Caudate nucleus (tissue), 63 donors: ENCODE measurements at places on chromosomes 1 and 21.

DNA sequence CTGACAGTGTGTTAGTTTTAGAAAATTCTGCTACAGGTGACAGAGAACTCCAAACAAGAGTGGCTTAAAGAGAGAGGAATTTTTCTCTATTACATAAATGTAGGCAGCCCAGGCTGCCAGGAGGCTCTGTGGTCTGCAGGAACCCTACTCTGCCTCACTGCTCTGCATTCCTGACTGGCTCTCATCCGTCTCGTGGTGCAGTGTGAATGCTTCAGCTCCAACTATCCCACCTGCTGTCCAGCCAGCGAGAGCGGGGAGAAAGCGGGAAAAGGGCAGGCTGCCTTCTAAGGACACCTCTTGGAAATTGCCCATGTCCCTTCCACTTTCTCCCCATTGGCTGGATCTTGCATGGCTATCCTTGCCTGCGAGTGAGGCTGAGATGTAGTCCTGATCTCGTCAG, 131.3 kb downstream of the PEX14 start:
- DNase-seq = no peak

GRCh38 chr1:25028587-25028906, 98.5 kb upstream of the RUNX3 start:
- DNase-seq = no peak

- DNase-seq = no peak
These were observed 362.4 kb upstream of the PKN2 start for GRCh38 chr1:88321706-88322105.

- DNase-seq = no peak
These were observed 55.2 kb downstream of the YARS1 start for GRCh38 chr1:32761936-32762335.

DNA sequence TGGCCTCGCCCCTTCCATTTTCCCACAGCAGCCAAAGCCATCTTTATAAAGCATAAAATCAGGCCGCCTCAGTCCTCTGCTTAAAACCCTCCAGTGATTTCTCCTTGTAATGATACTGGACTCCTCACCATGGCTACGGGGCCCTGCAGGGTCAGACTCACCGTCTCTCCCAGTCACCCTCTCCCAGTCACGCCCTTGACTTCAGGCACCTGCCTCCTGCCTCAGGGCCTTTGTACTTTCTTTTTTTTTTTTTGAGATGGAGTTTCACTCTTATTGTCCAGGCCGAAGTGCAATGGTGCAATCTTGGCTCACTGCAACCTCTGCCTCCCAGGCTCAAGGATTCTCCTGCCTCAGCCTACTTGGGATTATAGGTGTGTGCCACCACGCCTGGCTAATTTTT, 47.8 kb downstream of the PIK3CD start:
- no peak for DNase-seq

DNA sequence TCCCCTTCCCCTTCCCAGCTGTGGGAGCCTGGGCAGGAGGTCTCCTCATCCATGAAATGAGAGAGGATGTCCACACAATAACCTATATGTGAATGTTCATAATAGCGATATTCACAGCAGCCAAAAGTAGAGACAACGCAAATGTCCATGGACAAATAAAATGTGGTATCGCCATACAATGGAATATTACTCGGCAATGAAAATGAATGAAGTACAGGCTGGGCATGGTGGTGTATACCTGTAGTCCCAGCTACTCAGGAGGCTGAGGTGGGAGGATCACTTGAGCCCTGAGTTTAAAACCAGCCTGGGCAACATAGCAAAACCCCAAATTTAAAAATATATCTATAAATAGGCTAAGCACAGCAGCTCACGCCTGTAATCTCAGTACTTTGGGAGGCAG, 12.9 kb downstream of the ADPRS start:
- DNase-seq = no peak

DNA sequence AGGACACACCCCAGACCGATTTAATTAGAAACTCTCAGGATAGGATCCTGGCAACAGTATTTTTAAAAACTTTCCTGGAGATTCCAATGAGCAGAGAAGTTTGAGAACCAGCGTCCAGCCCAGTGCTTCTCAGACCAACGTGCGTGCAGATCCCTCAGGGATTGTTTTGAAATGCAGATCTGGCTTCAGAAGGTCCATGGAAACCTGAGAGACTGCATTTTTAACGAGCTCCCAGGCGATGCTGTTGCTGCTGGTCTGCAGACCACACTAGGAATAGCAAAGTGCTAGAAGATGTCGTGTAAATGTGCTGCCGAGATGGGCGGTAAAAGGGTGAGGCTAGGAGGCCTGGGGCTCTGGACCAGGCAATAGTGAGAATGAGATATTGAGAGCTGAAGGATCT, 18.4 kb upstream of the CASQ1 start:
- DNase-seq = no peak

DNA sequence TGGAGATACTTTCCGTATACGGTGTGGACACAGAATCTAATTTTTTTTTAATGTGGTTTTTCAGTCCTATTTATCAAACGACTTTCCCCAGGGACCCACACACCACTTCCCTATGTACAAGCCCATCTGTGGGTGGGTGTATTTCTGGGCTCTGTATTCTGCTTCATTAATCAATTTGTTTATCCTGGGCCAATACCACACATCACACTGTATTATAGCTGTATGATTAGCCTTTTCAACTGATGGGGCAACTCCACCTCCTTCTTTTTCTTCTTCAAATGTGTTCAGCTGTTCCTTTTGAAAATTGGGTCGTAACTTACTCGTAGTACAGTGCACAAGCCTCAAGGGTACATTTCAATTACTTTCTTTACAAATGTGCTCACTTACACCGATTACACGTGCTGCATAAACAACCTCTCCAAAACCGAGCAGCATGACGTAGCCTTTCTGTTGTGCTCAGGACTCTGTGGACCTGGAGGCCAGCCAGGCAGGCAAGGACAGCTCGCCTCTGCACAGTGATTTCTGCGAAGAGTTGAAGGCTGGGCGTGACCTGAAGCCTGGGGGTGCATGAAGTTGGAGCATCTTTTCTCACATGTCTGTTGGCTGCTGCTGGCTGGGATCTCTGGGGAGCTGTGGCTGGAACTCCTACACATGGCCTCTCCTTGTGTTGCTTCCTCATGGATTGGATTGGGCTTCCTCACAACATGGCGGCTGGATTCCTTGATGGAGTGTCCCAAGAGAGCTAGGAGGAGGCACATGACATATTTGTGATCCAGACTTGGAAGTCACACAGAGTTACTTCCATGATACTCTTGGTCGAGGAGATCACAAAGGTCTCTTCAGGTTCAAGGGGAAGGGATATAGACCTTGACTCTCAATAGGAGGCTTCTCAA, 126.5 kb downstream of the CRYAA start:
- DNase-seq = no peak

GRCh38 chr1:218525031-218525430, 179.9 kb downstream of the TGFB2 start:
- no peak for DNase-seq

DNA sequence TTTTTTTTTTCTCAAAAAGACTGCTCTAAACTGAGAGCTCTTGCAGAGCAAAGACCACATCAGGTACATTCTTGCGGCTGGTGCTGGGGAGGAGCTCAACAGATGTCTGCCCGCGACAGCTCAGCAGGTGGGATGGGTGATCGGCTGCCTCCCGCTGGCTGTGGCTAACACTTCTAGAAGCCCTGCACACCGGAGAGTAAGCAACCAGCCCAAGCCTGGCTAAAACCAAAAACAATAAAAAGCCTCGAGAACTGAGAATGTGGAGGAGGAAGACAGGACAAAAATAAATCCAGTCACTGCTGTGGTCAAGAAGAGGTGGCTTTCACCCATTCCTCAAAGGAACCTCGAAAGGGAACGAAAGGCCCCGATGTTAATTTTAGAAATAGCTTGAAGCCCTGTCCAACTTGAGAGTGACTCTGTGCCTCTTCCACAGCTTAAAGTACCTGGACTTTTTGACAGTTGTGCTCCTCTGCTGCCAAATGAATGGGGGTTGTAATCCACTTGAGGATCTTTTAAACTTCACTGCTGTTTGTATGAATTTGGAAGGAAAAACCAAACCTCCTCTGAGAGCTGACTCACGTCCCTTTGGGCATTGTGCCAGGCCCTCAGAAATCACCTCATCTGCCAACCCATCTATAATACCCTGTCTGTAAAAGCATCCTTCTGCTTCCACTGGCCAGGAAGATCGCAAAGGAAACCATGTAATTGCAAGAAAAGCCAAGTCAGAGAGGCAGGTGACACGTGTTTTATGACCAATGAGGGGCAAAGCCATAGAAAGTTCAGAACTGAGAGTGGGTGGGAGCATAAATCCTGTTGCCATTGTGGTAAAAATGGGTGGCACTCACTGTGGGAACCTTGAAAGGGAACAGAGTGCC, 78.6 kb downstream of the KCNN3 start:
- no peak for DNase-seq

DNA sequence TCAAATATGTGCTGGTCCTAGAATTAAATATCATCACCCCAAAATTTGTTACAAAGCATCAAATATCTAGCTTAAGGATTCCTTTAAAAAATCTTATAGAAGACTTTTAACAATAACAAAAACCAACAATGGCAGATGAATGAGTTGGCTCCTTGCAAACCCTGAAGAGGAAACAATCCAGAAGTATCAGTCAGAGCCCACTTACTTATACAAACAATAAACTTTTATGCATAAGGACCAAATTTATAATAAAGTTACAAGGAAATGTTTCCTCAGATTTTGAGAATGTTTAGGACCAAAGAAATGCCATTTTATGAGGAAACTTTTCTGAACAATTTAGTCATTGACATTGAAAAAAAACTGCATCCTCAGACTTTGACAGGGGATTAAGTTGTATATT, 52.7 kb downstream of the LPAR3 start:
- no peak for DNase-seq

- DNase-seq = no peak
These were observed 206.8 kb downstream of the LYPLAL1 start for GRCh38 chr1:219380463-219380862.

DNA sequence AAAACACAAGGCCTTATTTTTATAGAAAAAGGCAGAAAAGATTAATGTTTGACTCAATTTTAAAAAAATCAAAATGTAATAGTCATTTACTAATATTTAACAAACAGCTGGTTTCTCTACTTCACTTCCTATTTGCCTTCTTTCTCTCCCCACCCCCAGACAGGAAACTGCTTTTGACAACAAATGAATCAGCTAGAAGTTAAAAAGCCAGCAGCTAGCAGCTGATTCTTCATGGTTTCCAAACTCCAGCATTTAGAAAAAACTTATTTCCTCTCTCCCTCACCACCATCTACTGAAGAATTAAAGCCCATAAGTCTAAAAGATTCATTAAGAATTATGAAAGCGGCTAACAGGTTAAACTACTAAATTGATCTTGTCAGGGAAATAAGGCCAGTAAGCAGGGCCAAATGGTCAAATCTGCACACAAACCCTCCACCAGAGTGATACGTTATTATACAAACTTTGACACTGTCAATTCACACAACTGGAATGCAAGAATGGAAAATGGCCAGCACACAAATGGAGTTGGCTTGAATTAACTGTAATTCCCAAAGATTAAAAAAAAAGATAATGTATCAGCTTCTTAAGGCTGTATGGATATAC, 4.0 kb downstream of the WDR26 start:
- no peak for DNase-seq

GRCh38 chr1:205240118-205240517, 12.4 kb downstream of the TMCC2 start:
- DNase-seq = no peak

DNA sequence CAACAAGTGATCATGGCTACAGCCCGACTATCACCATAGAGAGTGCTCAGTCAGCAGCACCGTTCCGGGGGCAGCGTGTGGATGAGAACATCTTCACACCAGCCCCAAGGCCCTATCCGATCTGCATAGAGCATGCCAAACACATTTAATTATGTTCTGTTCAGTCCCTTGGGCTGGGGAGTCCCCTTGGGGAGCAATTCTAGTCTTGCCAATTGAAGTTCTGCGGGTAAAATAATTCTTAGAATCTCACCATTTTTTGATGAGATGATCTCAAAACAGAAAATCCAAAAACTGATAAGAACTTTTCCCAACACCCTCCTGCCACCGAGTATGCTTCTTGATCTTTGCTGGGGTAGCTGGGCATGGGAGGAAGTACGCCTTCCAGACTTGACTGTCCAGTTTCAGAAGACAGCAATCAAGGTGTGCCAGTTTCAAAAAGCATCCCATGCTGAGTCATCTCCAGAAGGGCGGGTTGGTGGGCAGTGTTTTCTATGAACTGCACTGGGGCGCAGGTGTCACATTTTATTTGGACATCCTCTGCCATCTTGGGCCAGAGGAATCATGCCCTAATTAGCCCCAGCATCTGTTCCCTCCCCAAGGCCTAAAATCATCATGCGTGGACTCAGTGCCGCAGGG, 20.8 kb upstream of the PTPRF start:
- no peak for DNase-seq

DNA sequence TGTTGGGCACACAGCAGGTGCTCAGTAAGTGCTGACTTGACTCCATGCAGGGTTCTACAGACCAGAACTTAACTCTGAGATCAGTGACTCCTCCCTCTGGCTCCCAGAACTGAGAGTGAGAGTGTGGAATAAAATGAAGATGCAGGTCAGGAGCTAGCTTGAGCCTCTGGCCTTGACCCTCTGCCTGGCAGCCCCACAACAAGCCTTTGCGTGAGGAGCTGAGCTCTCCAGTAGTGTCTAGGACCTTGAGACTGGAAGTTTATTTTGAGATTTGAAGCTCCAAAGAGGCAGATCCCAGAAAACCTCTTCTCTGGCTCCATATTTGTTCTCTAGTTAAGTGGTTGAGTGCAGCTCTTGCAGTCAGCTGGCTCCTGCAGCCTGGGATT, 3.4 kb upstream of the WNT2B start:
- no peak for DNase-seq

- no peak for DNase-seq
These were observed 20.9 kb downstream of the EPB41 start for GRCh38 chr1:28935293-28935692.
